ENCODE measurements at places on chromosomes 4 and X.

DNA sequence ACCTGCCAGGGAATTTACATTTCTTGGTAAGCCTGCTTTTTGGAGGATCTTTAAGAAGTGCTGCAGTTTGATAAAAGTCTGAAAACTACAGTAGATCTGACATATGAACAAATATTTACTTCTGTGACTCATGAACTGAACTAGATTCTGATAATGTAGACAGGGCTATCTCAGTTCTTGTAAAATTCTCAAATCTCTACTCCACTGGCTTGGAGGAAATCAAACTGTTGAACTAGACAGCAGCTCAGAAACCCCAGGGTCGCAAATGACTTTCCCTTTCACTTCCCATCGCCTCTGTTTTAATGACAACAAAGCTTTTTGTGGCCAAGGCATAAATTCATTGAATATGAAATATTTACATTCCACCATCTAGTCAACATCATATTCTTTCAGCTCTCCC lies 15.4 kb upstream of the OCIAD1 start:
- DNase-seq: no peak

DNA sequence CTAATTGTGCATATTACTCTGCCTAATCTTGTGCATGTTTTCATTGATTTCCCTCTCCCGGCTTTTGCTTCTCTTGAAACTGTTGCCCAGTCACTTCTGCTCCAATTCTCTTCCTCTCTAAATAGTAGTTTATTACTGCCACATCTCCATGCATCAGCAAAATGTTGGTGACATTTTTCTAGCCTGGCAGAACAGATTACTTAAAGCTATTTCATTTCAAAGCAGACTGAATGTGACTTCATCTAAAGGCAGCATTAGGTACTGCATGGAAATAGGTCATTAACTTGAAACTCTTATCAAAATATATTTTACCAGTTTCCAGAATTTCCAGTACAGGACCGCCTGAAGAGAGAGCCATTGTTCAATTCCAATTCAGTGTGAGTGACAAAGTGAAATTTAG lies 52.4 kb downstream of the HPGDS start:
- no peak for DNase-seq

DNA sequence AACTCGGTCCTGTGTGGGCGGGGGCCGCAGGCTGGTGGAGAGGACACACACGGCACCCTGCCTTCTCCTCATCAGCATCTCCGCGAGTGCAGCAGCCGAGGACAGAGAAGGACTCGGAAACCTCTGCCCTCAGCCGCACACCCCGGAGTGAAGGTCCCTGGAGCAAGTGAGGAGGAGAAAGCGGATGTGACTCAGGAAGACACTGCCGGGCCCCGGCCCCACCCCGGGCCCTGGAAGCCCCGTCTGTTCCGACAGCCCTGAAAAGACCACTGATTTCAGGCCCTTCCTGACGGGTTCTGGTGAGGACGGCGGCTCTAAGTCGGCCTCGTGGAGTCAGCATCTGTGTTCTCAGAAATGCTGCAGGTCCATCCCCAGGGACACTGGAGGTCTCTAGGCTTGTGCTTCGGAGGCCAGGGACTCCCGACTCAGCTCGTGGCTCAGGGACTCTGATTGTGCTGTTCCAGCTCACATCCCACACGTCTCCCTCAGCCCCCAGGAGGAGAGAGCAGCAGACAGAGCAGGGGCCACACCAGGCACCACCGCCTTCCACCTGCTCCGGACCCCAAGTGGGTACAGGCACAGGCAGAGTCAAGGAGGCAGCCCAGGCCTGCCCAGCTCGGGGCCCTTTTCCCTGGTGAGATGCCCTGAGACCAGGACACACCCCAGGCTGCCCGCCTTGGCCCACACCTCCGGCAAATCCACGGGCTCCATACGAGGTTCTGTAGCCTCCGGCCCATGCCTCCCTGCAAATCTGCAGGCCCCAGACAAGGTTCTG lies 134.5 kb upstream of the NKX1-1 start:
- DNase-seq: no peak

GRCh38 chr4:98890702-98891455 lies 38.1 kb downstream of the EIF4E start:
- no peak for DNase-seq

GRCh38 chr4:56768316-56768715 lies 53.2 kb downstream of the SPINK2 start:
- DNase-seq: no peak

GRCh38 chr4:7295911-7296660 lies 103.7 kb downstream of the SORCS2 start:
- peak; percentile 50 for DNase-seq

DNA sequence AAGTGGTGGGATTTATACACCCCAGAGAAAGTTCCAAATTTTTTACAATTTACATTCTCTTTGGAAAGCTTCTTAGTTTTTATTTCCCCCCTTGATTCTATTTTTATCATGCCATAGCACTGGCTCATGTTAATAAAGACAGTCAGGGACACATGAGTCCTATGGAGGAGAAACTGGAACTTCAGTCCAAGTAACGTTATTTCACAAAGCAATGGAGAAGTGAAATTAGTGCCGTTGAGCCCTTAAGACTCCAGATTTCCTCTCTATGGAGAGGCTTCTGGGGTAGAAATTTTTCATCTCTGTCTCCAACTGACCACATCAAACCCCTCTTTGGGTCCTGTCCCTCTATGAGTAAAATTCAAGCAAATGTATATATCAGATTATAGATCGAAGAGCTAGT lies 12.8 kb upstream of the TASL start:
- no peak for DNase-seq

- peak; percentile 9 for DNase-seq
These were observed 65.1 kb upstream of the CCDC160 start for GRCh38 chrX:134171661-134172587.

DNA sequence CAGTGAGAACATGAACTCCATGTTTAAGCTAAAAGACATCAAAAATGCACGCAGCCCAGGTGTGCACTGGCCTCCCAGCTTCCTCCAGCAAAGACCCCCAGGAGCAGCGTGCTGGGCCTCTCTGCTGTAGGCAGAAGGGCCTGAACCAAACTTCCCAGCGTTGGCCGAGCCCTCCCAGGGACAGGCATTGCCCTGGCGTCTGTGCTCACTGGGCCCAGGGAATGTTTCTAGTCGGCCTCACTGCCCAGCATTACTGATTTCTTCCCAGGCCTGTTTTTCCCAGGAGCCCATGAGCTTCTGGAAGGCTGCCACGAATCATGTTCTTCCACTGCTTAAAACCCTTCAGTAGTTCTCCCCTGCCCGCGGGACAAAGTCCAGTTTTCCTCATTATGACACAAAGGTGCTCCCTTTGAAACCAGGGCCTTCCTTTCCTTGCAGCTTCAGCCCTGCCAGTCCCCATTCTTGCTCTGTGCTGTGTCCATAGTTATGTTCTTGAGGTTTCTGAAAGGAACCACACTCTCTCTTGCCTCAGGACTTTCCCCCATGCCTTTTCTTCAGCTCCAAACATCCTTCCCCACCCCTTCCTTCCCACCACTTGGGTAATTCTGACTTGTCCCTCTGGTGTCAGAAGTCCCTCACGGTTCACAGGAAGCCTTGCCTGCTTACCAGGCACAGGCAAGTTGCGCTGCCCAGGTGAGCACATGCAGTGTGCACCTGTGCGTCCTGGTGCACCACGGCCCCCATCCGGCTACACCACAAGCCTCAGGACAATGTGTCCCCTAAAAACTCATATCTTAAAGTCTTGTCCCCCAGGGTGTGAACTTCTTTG lies 93.4 kb upstream of the ENPP6 start:
- no peak for DNase-seq

DNA sequence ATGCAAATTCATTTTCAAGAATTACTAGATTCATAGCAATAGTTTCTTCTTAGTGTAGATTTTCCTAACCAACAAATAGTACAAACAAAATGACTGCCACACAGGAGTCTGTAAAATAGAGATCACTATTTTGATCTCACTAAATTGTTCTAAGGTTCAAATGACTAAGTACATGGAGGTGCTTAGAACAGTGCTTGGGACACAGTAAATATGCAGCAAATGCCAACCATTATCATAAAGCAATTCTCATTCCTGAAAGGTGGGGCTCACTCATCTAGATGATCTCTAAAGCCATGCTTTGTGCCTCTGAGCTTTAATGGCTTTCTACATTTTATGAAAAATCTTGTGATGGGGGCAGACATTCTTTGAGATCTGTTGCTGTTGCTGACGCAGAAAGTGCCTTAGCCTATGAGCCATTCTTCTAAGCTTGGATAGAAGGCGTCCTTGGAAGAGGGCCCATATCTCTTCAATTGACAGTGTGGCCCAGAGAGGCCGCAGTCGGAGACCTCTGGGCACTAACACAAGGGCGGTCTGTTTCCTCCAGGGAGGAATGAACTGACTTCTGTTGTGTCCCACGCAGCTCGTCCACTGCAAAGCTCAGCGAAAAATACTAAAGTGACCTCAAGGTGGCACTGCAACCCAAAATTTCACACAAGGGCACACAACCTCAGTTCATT lies 23.5 kb downstream of the TLR10 start:
- peak; percentile 77 for DNase-seq

GRCh38 chr4:58564695-58565475 lies 1454.7 kb upstream of the IGFBP7 start:
- no peak for DNase-seq

- DNase-seq: no peak
These were observed 223.0 kb downstream of the COX18 start for GRCh38 chr4:72846280-72847111.

GRCh38 chrX:48826876-48827653 lies 752 bp downstream of the ERAS start:
- no peak for DNase-seq

DNA sequence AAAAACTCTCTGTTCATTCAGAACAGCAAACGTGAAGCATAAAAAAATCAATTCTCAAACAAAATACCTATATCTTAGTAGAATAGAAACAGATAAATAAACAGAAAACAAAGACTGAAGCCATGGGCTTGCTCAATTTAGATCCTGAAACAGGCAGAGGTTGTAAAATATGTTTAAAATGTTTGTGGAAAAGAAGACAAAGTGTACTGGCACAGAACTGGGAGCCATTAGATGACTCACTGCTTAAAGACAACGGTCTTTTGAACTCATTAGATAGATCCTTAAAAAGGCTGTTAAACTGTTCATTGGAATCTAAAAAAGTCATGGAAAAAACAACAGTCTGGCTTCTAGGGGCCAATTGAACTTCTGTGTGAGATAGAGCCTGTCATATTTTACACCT lies 247.0 kb upstream of the NDST4 start:
- no peak for DNase-seq

DNA sequence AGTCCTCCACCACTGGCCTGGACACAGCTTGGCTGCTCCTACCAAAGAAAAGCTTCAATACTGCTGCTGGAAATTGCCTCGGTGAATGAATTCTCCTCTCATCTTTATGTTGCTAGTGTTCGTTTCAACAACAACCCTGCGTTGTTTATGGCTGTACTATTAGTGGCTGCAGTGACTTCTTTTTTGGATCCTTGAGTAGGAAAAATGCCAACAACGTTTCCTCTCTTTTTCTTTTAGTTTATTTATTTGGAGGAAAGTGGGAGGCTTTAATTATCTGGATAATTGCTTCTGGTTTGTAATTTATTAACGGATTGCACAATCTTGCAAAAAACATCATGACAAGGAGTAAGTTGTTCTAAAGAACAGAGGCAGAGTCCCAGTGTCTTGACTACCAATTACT lies 464.1 kb upstream of the TRAM1L1 start:
- no peak for DNase-seq

GRCh38 chr4:121688701-121689100 lies 8.1 kb downstream of the ANXA5 start:
- DNase-seq: no peak

- no peak for DNase-seq
These were observed 205.0 kb upstream of the DMD start for GRCh38 chrX:33416273-33416805.

DNA sequence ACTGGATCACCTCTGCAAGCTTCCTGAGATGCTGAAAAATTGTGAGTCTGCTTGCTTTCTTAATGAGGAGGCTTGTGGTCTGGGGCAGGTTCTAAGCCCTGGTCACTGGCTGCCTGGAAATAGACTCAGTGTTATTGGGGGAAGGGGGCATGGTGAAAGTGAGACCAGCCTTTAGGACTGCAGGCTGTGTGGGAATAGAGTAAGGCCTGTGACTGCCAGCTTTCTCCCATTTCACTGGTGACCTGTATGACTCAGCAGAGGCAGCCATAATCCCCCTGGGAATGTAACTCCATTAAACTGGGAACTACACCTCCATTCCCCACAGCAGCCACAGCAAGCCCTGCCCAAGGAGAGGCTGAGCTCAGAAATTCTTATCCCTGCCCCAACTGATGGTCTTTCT lies 55.9 kb upstream of the IL15 start:
- no peak for DNase-seq

DNA sequence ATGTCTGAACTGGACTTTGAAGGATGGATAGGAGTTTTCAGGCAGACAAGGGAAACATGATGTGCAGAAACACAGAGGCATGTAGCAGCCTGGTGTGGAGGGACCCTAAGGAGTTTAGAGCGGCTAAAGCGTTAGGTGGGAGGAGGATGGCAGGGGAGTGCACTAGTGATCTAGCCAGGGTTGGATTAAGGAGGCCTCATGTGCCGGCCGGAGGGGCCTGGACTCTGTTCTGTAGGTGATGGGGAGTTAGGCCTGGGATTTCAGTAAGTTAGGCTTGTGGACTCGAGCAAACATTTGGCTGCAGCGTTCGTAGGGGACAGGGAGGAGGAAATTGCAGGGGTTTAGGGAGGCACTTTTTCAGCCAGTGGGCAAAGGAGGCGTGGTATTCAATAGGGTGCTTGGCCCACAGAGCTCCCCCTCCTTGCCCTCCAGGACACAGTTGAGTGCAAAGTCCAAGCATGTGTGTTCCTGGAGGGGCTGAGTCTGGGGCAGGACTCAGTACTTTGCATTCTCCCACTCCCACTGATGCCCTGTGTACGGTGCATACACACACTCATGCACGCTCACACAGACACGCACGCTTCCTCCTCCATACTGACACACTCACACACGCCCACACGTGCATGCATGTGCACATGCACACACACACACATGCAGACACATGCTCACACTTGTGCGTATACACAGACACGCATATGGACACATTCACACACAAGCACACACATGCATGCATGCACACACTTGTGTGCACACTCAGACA lies 18.6 kb downstream of the PSAPL1 start:
- no peak for DNase-seq

DNA sequence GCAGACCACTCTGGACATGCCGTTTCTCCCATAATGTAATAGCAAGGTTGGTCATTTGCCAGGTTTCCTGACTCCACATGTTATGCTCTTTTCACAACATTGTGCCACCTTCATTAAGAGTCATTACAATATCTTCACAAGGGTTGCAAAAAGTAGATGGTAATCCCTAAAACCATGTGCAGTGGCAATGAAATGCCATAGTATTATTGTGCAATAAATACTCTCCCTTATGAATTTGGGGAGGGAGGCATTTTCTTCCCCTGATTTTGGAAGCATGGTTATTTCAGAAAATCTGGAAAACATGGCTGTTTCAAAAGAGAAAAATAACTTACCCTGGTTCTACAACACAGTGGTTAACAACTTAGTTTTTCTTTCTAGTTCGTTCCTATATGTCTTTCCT lies 75.1 kb downstream of the BLTP1 start:
- DNase-seq: no peak

GRCh38 chr4:23324021-23324690 lies 565.7 kb downstream of the PPARGC1A start:
- no peak for DNase-seq
